ENCODE measurements at places on chromosomes 13 and 19.

GRCh38 chr19:52963247-52963618 is 552 bp upstream of the ZNF816 start:
- DNase-seq: no peak

DNA sequence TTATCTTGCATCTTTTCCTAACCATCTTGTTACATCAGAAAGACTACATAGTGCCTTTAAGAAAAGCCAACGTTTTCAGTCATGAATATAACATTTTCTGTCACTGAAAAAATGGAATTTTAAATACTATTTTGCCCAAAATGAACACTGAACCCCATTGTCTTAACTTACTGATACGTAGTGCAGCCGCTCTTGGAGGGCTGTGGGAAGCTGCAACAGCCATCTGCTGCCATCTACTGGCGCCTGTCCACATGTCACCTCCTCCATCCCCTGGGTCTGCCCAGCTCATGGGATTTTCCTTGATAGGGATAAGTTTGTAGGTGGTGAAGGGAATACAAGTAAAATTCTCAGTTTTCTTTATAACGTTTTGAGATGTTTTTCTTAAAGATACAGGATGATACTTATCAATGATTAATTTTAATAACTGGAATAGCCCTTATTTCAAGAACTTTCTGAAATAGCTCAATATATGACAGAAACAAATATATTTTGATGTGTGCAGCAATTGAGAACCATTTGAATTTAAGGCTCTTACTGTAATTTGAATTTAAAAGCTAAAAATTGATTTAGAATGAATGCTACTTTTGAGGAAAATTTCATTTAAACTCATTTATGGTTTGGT is 73.7 kb downstream of the GGACT start:
- peak; percentile 81 for DNase-seq

- DNase-seq: no peak
These were observed 267.5 kb upstream of the KLHL1 start for GRCh38 chr13:70375718-70376117.

GRCh38 chr13:20054586-20054985 is 96.1 kb downstream of the ZMYM2 start:
- DNase-seq: no peak

- no peak for DNase-seq
These were observed 89.0 kb upstream of the SLC7A1 start for GRCh38 chr13:29684441-29684840.

GRCh38 chr19:51259348-51260245 is 8.7 kb downstream of the SIGLECL1 start:
- DNase-seq: peak; percentile 54

- no peak for DNase-seq
These were observed 369.4 kb downstream of the LIG4 start for GRCh38 chr13:107845911-107846310.

DNA sequence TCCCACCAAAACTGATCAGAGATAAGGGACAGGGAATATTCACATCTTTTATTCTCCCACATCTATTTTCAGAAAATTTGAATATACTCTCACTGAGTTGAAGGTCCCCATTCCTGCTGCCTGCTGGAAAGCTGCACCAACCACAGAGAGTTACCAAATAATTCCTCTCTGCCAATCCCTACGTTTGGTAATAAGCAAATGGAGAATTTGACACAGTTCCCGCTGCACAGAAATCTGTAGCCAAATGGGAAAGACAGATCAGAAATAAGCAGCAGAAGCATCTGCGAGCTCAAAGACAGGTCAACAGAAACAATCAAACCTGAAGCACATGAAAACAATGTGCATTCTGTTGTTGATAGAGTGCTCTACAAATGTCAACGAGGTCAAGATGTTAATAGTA is 9.9 kb downstream of the ZNF112 start:
- DNase-seq: no peak

- no peak for DNase-seq
These were observed 16.9 kb downstream of the CARS2 start for GRCh38 chr13:110689041-110689440.

GRCh38 chr13:94682229-94682628 is 30.1 kb downstream of the SOX21 start:
- DNase-seq: no peak

GRCh38 chr13:30720172-30720869 is 15.0 kb upstream of the ALOX5AP start:
- DNase-seq: no peak

GRCh38 chr19:35419046-35419445 is 29.0 kb upstream of the FFAR2 start:
- no peak for DNase-seq

DNA sequence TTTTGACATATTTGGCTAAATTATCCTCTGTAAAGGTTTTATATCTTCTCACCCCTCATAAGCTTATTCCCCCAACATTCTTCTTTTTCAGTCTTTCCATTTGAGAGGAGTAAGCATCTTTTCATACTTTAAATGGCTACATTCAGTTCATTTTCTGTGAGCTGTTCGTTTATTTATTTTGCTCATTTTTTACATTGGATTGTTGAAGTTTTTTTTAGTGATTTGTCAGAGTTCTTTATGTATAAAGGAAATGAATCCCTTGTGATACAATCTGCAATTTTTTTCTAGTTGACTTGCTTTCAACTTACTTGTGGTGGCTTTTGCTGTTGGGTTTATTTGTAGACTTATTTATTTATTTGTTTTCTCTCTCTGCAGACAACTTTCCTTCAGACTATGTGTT is 250.3 kb downstream of the DLEU7 start:
- no peak for DNase-seq

- DNase-seq: no peak
These were observed 5.4 kb upstream of the UBL3 start for GRCh38 chr13:29855784-29856183.

- DNase-seq: no peak
These were observed 222.4 kb downstream of the OLFM4 start for GRCh38 chr13:53250977-53251376.

DNA sequence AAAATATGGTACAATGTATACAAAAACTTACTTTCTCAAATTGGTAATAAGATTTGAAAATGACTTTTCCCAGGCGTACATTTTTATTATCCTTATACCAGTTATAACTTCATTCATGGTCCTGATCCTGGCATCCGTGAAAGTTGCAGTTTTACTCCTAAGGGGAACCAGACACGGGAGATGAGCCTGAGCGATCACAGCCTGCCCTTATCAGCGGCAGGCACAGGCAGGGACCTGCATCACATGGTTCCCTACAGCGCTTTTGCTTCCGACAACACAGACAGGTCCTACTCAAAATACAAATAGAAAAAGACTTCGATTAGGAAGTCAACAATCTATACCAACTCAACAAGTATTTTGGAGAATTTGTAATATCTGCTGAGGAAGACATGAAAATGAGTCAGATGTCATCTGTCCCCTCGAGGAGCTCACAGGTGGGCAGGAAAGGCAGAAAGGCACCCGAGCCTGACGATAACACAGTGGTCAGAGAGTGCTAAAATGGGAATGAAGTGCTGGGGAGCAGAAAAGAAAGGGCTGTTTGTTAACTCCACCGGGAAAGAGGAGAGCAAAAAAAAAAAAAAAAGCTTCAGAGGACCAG is 93.4 kb downstream of the ABCC4 start:
- no peak for DNase-seq

GRCh38 chr19:49987159-49987698 is 26.3 kb upstream of the SIGLEC11 start:
- DNase-seq: peak; percentile 94

DNA sequence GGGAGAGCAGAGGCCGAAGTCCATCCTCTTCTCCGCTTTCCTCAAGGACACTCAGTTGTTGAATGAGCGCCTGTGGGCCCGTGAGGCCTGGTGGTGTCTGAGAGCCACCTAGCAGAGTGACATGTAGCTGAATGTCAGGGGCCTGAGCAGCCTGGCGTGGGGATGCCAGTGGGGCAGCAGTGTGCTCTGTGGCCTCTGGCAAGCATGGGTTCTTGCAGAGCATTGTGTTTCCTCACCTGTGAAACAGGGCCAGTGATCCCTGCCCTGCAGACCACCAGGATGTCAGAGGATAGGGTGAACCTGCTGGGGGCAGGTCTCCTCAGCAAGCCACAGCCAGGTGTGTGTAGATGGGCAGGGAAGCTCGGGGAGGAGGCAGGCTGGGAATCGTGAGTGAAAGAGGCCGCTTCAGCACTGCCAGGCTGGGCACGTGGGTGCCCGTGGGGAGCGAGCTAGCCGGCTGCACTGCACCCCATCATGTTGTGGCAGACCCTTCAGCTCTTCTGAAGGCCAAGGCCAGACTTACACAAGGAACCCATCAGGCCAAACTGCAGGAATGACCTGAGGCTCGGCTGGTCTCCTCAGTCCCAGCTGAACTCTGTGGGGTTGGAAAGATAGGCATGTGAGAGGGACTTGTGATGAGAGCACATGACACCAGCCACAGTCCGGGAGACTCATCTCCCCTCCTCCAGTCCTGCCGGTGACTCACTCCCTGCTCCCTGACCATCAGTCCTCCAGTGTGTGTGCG is 5.0 kb downstream of the PPP1R37 start:
- peak; percentile 94 for DNase-seq

DNA sequence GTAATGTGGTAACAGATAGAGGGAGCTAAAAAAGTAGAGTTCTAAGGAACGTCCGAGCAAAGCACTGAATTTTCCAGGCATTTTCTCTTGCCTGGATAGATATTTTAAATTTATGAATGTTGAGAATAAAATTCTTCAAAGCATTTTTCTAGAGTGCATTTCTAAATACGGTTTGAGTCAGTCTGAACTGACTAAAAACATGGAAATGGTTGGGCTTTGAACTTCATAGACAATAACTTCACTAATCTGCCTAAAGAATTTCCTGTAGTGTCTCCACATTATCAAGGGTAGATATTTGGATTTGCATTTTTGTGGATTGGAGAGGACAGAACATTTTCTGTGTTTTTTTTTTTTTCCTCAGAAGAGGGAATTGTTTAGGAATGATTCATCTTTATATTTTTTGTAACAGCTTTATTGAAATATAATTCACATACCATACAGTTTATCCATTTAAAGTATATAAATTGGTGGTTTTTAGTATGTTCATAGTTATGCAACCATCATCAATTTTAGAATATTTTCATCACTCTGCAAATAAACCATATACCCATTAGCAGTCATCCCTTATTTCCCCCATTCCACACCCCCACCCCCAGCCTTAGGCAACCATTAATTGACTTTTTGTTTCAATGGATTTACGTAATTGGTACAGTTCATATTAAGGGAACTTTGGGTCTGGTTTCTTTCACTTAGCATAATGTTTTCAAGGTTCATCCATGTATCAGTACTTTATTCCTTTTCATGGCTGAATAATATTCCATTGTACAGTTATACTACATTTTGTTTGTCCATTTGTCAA is 20.7 kb downstream of the GARRE1 start:
- DNase-seq: peak; percentile 91

DNA sequence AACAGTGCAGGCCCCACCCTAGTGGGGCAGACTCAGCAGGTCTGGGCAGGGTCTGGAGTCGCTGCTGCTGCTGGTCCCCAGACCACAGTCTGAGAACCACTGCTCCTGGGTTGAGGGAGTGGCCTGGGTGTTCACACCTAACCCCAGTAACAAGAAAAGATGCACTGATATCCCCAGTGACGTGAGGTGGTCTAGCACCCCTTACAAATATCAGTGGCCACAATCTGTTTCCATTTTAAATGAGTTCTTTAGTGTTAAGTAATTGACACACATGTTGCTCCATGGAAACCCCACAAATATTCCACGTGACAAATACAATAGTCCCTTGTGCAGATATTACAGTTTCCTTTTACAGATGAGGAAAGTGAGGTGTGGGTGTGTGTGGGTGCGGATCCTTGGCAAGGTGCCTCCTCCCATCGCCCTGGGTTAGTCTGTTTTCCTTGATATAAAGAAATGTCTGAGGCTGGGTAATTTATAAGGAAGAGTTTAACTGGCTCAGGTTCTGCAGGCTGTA is 96.3 kb upstream of the GPR183 start:
- no peak for DNase-seq

DNA sequence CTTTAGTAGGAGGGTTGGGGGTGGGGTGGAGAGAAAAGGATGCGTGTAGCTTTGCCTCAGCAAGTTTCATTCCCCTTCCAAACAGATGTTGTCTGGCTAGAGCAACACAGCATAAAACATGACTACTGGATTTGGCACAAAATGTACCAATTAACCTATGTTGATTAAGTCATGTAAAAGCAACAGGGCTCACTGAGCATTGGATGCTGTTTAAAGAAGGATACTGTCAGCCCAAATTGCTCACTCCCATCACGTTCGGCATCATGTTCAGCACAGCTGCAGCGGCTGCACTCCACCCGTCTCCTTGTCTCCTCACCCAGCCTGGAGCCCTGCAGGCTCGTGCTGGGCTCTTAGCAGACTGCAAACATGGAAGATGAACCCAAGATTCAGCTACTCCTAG is 77.5 kb downstream of the DLEU7 start:
- DNase-seq: no peak

DNA sequence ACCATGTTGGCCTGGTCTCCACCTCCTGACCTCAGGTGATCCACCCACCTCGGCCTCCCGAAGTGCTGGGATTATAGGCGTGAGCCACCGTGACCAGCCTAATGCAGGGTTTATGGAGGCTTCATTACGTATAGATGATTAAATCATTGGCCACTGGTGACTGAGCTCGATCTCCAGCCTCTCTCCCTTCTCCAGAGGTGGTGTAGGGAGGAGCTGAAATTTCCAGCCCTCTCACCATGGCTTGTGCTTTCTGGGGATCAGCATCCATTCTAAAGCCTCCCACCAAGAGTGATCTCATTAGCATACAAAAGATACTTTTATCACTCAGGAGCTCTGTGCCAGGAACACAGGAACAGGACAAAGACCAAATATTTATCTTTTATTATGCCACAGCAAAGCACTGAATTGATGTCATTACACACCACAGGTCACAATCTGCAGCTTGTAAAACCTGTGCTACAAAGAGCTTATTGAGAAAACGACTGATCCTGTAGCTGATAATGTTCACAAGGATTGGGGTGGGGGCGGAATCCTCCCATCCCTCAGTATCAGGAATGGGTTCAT is 32.4 kb downstream of the RHPN2 start:
- no peak for DNase-seq

GRCh38 chr13:35531526-35531925 is 55.0 kb upstream of the MAB21L1 start:
- DNase-seq: no peak

DNA sequence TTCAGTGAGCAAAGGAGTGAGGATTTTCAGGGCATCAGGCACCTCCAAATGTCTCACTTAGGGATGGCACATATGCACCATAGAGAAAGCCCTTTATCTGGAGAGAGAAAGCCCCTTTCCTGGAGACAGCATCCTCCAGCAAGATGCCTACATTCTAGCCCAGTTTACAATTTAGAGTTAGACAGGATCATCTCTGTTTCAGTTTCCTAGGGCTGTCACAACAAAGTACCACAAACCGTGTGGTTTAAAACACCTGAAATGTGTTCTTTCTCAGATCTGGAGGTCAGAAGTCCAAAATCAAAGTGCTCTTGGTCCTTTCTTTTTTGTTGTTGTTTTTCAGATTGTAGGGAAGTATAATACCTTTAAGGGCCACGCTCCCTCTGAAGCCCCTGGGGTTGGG is 61.8 kb downstream of the MBNL2 start:
- DNase-seq: no peak

Data from cardiac fibroblast (primary cell).